Upper lobe of right lung (tissue), 1 donor: ENCODE measurements at places on chromosomes 3 and 15. TPM values are rescaled to one million over a fixed set of nuclear protein-coding genes. Genes with fewer than 3 reads are reported as not detected.

PLA2G4E gene
- 1.5 TPM for total RNA-seq

ADAMTS9 gene
- 30.1 TPM for total RNA-seq

PRR20G gene
- total RNA-seq = not detected

AMT gene
- 9.0 TPM for total RNA-seq

UBA7 gene
- total RNA-seq = 110 TPM

UNC13C gene
- 0.14 TPM for total RNA-seq

DNA sequence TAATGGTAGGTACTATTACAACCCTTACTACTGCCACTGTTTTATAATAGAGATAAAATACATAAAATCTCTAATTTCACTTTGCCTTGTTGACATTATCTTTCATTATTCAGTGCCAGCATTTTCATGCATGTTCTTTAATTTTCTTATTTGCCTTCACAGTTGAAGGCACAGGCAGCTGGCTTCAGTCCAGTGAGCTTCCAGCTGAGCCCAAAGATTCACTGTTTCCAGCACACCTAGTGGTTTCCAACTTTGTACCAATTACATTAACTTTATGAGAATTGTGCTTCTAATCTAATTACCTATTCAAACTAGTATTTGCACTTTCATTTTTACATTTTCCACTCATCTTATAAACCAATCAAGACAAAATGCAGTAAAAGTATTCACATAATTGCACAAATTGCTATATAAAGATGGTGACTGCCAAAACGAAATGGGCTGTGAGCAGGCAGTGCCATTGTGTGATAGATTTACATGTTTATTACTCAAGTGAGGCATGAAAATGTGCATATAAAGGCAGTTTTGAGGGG is 228.3 kb downstream of the MFSD1 start:
- no peak for DNase-seq
- no peaks in the 10 kb centered on the region for H3K36me3 ChIP-seq
- no peak overlapping the region for H3K4me3 ChIP-seq
- no peak overlapping the region for H3K27ac ChIP-seq

DNA sequence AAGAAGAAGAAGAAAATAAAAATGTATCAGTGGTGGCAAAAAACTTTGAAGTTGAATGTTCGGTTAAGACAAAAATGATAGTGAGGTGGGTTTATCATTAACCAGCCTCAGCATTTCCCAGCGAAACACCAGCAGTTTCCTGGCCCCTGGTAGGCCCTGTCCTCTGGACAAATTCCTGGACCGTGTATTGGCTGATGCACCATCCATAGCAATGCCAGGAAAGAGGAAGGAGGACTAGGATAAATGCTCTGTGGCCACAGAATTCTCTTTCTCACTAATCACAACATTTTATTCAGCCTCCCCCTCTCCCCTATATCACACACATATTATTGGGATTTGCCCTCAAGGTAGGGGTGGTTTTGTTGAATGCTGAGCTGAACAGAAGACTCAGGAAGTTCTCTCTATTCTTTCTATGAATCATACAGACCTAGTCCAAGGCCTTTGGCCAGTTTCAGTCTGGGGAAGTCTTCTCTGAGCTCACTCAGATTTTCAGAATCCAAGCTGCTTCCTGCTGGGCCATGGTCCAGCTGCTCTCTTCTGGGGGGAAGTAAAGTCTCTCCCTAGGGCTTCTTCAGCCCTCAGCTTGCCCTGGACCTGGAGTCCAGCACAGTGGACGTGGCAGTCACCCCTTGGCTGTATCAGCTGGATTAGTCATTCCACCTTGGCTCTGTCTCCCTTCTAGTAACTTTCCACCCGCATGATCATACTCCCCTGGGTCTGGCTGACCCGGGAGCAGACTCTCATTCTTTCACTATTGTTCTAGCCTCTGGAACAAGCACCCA is 27.6 kb downstream of the SLC28A1 start:
- H3K27ac ChIP-seq = peak overlapping the region; percentile 15
- no peak for DNase-seq
- H3K36me3 ChIP-seq = no peaks in the 10 kb centered on the region
- no peaks in the 10 kb centered on the region for H3K27me3 ChIP-seq
- peaks cover 20% of the 10 kb centered on the region for H3K4me1 ChIP-seq
- no peak overlapping the region for H3K4me3 ChIP-seq

GRCh38 chr3:28328188-28329151 is 20.1 kb upstream of the ZCWPW2 start:
- DNase-seq = no peak
- no peak overlapping the region for H3K4me3 ChIP-seq
- no peaks in the 10 kb centered on the region for H3K27me3 ChIP-seq
- H3K4me1 ChIP-seq = no peaks in the 10 kb centered on the region
- peaks cover 73% of the 10 kb centered on the region for H3K36me3 ChIP-seq
- no peak overlapping the region for H3K27ac ChIP-seq

DNA sequence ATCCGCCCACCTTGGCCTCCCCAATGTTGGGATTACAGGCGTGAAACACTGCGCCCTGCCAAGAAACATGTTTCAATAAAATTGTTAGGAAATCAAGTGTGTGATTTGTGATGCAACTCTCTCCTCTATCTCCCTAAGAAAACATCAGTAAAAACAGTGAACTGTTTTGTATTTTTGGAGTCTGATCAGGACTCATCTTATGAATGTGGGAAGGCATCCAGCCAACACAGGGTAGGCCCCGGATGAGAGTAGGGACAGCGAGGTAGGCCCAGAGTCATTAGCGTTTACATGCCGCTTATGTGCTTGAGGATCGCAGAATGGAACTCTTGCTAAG is 884 bp upstream of the GLYCTK start:
- H3K27me3 ChIP-seq = no peaks in the 10 kb centered on the region
- H3K4me1 ChIP-seq = peaks cover 16% of the 10 kb centered on the region
- peak; percentile 60 for DNase-seq

GRCh38 chr3:58529516-58530353 is 7.3 kb downstream of the ACOX2 start:
- no peak overlapping the region for H3K4me3 ChIP-seq
- no peak for DNase-seq
- H3K36me3 ChIP-seq = no peaks in the 10 kb centered on the region

DNA sequence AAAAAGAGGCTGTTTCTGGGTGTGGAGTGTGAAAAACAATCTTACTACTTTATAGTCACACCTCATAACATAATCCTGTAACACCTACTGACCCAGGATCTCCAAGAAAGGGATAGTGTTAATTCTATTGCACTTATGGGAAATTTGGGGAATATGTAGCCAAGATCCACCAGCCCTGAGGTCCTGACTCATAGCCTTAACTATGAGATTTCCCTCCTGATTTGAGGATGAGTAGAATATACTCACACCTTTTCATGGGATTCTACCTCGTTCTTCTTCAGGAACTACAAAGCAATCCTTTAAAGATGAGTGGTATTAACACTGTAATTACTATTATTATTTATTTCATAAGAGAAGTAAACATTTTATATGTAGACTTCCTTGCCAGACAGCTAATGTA is 315.2 kb downstream of the MECOM start:
- H3K36me3 ChIP-seq = no peaks in the 10 kb centered on the region
- H3K27ac ChIP-seq = no peak overlapping the region
- peaks cover 5% of the 10 kb centered on the region for H3K4me1 ChIP-seq
- no peak overlapping the region for H3K4me3 ChIP-seq

DNA sequence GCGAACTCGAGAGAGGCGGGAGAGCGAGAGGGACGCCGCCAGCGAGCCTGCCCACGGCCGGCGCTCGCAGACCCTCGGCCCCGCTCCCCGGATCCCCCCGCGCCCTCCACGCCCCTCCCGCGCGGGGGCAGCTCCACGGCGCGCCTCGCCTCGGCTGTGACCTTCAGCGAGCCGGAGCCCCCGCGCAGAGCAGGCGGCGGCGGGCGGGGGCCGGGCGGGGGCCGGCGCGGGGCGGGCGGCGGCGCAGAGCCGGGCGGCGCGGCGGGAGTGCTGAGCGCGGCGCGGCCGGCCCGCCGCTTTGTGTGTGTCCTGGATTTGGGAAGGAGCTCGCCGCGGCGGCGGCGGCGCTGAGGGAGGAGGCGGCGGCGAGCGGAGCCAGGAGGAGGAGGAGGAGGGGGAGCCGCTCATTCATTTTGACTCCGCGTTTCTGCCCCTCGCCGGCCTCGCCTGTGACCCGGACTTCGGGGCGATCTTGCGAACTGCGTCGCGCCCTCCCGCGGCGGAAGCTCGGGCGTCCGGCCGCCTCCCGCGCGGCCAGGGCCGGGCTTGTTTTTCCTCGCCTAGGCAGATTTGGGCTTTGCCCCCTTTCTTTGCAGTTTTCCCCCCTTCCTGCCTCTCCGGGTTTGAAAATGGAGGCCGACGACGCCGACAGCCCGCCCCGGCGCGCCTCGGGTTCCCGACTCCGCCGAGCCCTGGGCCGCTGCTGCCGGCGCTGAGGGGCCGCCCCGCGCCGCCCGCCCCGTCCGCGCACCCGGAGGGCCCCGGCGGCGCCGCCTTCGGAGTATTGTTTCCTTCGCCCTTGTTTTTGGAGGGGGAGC is 524 bp downstream of the IGF1R start:
- H3K4me1 ChIP-seq = peaks cover 22% of the 10 kb centered on the region
- peak overlapping the region; percentile 84 for H3K27ac ChIP-seq
- peaks cover 10% of the 10 kb centered on the region for H3K27me3 ChIP-seq

DNA sequence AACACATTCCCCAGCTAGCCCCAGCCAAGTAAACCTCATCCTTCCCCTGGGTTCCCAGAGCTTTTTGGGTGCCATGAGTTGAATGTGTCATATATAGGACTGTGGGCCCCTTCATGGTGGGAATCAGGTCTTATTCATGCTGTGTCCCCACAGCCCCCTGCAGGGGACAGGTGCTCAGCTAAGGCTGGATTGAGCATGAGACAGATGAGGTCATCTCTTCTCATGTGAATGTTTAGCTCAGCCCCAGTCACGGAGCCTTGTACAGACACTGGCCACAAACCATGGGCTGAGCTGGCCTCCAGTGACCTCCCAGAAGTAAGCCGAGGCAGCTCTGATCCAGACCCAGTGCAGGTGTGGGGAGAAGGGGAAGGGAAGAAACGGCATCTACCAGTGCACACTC is 70.7 kb downstream of the C3orf70 start:
- no peaks in the 10 kb centered on the region for H3K36me3 ChIP-seq
- no peak overlapping the region for H3K27ac ChIP-seq
- no peaks in the 10 kb centered on the region for H3K27me3 ChIP-seq
- no peaks in the 10 kb centered on the region for H3K4me1 ChIP-seq

DNA sequence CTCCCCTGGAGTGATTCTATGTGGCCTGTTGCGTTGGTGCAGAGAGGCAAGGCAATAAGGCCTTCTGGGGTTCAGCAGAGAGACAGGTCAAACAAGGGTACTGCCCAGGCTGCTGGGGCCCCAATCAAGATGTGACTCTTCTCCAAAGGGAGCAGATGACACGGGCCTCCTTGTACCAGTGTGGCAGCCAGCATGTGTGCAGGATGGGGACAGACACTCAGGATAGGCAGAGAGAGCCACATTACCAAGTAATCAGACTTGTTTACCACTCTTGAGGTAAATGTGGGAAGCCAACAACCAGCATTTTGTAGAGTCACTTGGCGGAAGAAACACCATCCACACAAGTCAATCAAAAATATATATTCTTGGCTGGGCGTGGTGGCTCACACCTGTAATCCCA is 95.3 kb upstream of the DLG1 start:
- H3K27me3 ChIP-seq = no peaks in the 10 kb centered on the region
- H3K4me1 ChIP-seq = no peaks in the 10 kb centered on the region
- no peak overlapping the region for H3K27ac ChIP-seq

DNA sequence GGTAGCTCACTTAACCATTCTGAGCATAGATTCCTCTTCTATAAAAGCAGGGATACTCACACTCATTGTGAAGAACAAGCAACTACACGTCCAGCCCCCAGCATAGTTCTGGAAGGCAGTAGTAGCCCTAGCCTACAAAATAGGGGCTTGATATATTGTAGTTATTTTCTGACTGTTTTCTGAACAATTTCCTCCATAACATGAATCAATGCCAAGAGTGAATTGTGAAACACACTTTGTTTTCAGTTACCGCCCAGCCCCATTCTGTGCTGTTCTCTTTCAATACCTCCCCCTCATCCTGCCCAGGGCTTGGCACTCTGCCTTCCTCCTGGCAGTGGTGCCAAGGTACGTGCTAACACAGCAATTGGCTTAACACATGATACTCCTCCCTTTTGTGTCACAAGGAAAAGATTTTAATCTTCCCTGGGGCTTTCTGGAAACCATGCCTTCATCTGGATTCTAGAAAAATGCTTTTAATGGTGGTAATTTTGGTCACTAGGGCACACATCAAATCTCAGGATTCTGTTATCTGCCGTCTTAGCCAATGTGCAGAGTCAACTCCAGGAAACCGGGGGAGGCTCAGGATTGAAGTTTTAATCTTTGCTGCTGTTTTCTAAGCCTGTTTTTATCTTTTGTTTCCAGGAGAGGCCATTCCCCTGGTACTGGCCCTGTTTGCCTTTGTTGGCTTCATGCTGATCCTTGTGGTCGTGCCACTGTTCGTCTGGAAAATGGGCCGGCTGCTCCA is 37.2 kb downstream of the IL20RB start:
- H3K27ac ChIP-seq = peak overlapping the region; percentile 86
- DNase-seq = peak; percentile 88
- H3K36me3 ChIP-seq = no peaks in the 10 kb centered on the region

DNA sequence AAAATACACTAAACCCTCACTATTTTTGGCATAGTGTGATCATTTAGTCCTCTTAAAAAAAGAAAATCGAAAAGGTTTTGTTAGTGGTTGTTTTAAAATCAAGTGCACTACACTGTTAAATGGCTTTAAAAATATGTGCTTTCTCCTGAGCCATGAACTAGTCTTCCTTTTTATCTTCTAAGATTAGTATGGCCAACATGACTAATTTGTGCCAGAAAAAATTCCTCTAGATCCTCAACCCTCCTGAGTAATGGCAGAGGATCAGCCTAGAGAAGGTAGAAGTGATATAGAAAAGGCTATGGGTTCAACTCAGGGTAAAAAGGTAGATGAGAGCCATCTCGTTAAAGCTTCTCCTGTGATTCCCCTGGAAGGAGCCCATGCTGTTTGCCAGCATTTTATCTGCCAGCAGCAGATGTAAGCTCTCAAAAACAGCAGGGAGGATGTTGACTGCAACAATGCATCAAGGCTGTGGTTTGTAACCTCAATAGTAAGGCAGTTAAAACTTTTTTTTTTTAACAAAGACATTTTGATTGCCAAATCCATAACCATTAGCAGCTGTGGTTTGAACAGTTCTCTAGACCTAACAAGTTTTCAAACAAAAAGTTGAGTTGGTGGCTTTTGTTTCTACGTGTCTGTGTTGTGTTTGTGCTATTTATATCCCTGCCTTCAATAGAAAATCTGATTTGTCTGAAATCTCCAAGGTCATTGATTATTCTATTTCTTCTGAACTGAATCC is 30.2 kb upstream of the ZNF609 start:
- no peak overlapping the region for H3K4me3 ChIP-seq
- peaks cover 9% of the 10 kb centered on the region for H3K4me1 ChIP-seq
- DNase-seq = no peak
- H3K27ac ChIP-seq = peak overlapping the region; percentile 44

- no peak overlapping the region for H3K4me3 ChIP-seq
- H3K27ac ChIP-seq = no peak overlapping the region
- no peaks in the 10 kb centered on the region for H3K27me3 ChIP-seq
- no peaks in the 10 kb centered on the region for H3K36me3 ChIP-seq
- DNase-seq = no peak
- peaks cover 12% of the 10 kb centered on the region for H3K4me1 ChIP-seq
Measured at GRCh38 chr3:100875239-100875638, 118.0 kb downstream of the ABI3BP start.
